ENCODE measurements at places on chromosomes 16 and 17. TPM values are rescaled to one million over a fixed set of nuclear protein-coding genes. Genes with fewer than 3 reads are reported as not detected.

HELZ gene
- total RNA-seq: 33.5 TPM

C1QTNF1 gene
- 1,160 TPM for total RNA-seq

KCNJ16 gene
- not detected for total RNA-seq

VPS9D1 gene
- 10.8 TPM for total RNA-seq

C16orf86 gene
- 2.8 TPM for total RNA-seq

C17orf78 gene
- total RNA-seq: not detected

MYLK3 gene
- 0.18 TPM for total RNA-seq

SGCA gene
- not detected for total RNA-seq

Measured in cardiac atrium fibroblast (primary cell).